Activated CD4-positive, CD25-positive, alpha-beta regulatory T cell treated with anti-CD3 and anti-CD28 coated beads, Interleukin-2, amount 50 U/mL, for 24 hours (primary cell): ENCODE measurements at places on chromosomes 2 and 18.

DNA sequence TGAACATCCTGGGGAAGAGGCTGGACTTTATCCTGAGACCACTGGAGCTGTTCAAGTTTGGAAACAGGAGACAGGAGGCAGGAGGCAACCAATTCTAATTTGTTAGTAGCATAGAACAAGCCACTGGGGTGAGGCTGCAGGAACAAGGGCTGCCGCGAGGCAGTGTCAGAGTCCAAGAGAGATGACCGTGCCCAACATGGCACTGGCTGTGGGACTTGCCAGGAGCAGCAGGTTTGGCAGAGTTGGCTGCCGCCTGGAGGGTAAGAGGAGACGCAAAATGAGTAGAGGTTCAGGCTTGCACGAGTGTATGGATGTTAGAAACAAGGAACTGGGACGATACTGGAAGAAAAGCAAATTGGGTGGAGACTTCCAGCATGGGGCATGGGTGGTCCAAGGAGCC is 168.5 kb downstream of the TPGS2 start:
- no peak for ATAC-seq

DNA sequence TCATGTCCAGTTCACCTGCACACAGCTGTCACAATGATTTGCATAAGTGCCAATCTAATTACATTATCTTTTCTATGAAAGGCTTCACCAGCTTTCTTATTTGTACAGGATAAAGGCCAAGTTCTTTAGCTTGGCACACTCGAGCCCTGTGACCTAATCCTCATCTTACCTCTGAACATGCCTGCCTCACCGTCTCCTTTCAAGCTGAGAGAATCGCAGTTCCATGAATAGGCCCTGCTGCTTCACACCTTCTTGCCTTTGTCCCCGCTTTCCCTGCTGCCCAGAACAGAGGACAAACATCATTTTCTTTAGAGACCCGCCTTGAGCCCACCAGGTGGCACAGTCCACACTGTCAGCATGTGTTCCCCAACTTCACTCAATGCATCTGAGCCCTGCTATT is 1094.7 kb downstream of the BCL11A start:
- ATAC-seq: no peak

- ATAC-seq: no peak
Observed at GRCh38 chr2:151114874-151115273, 146.8 kb downstream of the RBM43 start.

- no peak for ATAC-seq
Observed at GRCh38 chr2:172861656-172862476, 126.2 kb downstream of the RAPGEF4 start.

GRCh38 chr2:119950966-119951365 is 61.9 kb upstream of the EPB41L5 start:
- no peak for ATAC-seq

- ATAC-seq: peak; percentile 80
Observed at GRCh38 chr18:9091066-9091476, 11.4 kb upstream of the NDUFV2 start.
